ENCODE measurements at places on chromosomes 5 and 9.

- no peak for DNase-seq
Measured at GRCh38 chr9:18629136-18629535, 155.2 kb downstream of the ADAMTSL1 start.

DNA sequence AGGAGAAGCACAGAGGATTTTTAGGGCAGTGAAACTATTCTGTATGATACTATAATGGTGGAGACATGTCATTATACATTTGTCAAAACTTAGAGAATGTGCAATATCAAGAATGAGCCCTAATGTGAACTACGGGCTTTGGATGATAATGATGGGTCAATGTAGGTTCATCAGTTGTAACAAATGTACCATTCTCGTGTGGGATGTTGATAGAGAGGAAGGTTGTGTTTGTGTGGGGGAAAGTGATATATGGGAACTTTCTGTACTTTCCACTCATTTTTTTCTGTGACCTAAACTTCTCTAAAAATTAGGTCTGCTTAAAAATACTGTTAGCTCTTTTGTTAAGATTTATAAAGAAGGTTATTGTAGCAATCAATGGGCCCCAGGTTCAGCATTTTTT is 138.9 kb downstream of the SPATA31D1 start:
- DNase-seq = no peak

GRCh38 chr5:37532976-37533740 is 154.0 kb downstream of the WDR70 start:
- no peak for DNase-seq

DNA sequence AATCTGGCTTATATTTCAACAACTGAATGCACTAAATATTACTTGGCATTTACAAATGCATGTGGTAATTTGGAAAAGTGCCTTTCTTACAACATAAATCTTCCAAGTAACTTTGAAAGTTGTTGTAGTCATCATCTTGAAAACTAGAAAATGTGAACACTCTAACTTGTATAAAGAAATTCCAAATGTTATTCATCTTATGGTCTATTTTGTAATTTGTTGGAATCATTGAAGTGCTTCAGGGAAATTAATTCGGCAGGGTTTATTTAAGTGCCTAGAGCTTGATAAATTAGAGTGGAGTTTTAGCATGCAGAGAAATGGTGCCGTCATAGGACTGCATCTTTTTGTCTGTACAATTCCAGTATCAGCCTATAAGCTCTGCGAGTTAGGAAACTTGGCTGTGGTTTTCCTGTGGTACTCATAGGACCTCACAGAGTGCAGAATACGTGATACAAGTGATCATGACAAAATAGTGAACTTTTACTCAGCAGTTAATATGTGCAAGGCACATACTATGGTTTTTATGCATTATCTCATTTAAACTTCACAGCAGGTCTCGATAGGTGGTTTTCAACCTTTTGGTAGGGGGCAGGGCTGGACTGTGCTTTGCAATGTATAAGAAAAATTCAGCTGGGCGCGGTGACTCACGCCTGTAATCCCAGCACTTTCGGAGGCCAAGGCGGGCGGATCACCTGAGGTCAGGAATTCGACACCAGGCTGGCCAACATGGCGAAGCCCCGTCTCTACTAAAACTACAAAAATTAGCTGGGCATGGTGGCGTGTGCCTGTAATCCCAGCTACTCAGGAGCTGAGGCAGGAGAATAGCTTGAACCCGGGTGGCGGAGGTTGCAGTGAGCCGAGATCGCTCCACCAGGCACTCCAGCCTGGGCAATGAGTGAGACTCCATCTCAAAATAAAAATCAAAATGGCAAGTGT is 79.6 kb downstream of the RAI14 start:
- no peak for DNase-seq

GRCh38 chr9:130309689-130310455 is 44.3 kb downstream of the HMCN2 start:
- DNase-seq = no peak

- no peak for DNase-seq
Measured at GRCh38 chr5:34409373-34409772, 246.8 kb upstream of the RAI14 start.

GRCh38 chr5:10724781-10725507 is 36.1 kb downstream of the DAP start:
- DNase-seq = no peak

DNA sequence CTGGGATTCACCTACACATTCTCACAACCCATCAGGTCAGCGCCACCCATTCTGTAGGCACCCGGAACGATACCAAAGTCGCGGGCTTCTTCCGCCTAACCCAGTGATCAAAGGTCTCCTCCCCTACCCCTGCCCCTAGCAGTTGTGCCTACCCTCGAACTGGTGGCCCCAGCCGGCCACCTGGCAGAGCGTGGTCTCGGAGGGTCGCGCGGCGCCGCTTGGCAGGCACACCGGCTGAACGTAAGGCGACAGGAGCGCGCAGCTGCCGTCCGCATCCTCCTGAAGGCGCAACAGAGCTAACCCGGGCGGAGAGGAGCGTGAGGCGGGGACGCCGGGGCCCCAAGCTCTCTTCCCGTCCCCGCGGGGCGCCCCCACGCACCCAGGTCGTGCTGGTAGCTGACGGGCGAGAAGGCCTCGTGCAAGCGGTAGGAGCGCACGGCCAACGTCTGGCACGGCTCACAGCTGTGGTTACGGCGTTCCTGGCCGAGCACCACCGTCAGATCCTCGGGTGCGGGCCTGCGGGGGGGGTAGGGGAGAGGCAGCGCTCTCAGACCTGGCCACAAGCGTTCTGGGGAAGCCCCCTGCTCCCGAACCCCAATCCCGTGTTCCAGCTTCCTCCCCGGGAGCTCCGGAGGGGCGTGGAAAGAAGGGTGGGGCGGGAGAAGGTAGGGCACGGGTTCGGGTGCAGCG is 2.8 kb upstream of the PFN3 start:
- peak; percentile 41 for DNase-seq

GRCh38 chr9:135812961-135813360 is 94.4 kb downstream of the CAMSAP1 start:
- DNase-seq = no peak

DNA sequence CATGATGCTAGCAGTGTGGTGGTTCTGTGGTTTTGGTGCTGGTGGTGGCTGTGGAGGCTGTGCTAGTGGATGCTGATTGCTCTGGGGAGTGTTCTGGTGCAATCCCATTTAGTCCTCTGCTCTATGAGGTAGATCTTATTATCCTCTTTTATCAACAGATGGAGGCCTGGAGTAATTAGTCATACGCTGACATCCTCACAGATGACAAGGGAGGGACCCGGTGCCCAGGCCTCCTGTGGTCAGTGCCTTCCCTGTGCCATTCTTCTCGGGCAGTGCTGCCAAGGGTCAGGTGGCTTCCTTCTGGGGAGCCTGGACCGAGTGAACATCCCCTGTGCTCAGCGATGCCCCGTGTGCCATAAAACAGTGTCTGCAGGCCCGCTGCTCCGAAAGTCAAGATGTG is 74.5 kb downstream of the COL5A1 start:
- DNase-seq = no peak

GRCh38 chr9:130304643-130305042 is 39.1 kb downstream of the HMCN2 start:
- no peak for DNase-seq

DNA sequence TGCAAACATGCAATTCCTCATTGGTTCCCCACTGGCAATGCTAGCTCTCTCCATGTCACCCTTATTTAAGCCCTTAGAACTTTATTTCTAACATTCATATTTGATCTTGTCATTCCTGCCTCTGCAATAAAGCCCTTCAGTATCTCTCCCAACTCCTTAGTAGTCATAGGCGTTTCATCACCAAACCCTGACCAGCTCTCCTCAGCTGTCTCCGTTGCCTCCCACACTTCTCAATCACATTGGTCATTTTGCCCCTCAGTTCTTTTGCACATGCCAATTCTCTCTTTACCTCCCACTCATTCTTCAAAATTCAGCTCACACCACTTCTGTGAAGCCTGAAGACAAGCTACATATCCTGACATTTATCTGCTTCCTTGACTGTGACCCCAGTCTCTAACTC is 2.8 kb upstream of the RUSC2 start:
- no peak for DNase-seq

DNA sequence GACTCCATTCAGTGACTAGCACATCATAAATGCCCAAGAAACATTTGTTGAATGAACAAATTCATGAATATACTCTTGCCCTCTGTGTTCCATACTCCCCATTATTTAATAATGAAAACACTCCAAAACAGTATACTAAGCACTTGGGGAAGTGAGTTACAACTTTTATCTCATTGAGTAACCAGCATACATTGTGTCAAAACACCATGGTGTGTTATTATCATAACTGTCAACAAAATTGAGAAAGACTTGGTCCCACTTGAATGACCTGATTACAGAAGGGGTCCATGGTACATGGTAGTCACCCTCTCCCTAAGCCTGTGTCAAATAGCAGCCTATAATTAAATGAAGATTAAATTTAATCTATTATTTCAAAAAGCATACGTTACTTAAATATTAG is 16.2 kb downstream of the ANKH start:
- no peak for DNase-seq

Measured in stimulated activated naive CD4-positive, alpha-beta T cell treated with Interleukin-2 at 50 U/mL for 16 hours (primary cell).